Gastroesophageal sphincter (tissue), 4 donors: ENCODE measurements at places on chromosomes 4 and X.

DNA sequence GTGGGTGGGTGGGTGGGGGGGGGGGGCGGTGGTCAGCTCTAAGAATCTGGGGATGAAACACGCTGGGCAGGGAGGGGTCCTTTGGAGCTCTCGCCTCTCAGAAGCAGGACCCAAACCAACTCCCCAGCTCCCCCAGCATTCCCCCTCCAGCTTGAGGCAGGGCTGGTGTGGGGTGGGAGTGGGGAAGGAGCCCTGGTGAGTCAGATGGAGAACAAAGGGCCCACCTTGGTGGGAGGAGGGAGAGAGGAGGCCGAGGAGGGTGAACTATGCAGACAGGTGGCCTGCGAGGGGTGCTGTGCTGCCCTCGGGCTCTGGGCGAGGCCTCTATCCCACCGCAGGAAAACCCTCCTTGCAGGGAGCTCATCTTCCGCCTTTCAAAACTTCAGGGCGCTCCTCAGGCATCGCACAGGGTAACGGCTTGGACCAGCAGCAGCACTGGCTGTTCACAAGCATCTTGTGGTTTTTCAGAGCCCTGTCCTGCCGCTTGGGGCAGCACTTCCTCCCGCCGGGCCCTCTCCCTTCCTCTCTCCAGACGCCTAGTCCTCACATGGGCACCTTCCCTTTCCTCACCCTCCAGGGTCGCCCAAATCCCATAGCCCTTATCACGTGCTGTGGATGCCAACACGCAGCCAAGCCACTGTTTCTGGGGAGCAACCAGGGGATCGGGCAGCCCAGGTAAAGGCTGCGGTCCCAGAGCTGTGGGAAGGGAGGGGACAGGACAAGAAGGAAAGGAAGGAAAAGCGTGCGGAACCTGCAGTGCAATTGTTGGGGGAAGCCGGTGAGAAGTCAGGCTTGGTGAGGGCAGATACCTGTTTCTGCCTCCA is 34.0 kb upstream of the GRPEL1 start:
- H3K27ac ChIP-seq, result peak overlapping the region; percentile 81
- no peaks in the 10 kb centered on the region for H3K27me3 ChIP-seq
- peaks cover 34% of the 10 kb centered on the region for H3K4me1 ChIP-seq
- H3K36me3 ChIP-seq, result no peaks in the 10 kb centered on the region
- H3K4me3 ChIP-seq, result peak overlapping the region; percentile 62

DNA sequence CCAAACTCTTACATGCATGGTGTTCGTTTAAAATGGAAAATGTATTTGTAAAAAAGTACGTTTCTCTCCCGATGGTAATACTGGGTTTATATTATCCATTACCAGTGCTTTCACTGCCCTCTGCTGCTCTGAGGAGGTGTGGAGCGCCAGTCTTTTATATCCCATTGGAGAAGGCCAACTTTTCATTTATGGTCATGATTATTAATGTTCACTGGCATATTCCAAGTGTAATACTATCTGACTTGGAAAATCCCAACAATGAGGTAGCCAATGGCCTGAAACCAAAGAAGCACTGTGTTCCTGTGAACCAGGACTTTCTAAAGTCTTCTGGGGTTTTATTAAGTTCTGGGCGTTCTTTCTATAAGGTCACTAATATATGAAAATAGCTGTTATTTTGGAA is 80.7 kb downstream of the SYNPO2 start:
- peak; percentile 86 for ATAC-seq
- peak overlapping the region; percentile 87 for H3K27ac ChIP-seq
- H3K36me3 ChIP-seq, result no peaks in the 10 kb centered on the region
- H3K4me1 ChIP-seq, result peaks cover 99% of the 10 kb centered on the region
- H3K4me3 ChIP-seq, result peak overlapping the region; percentile 11

- no peak overlapping the region for H3K4me3 ChIP-seq
- ATAC-seq, result no peak
- no peaks in the 10 kb centered on the region for H3K4me1 ChIP-seq
- H3K27ac ChIP-seq, result no peak overlapping the region
Measured at GRCh38 chr4:92099861-92100260, 203.9 kb upstream of the GRID2 start.

DNA sequence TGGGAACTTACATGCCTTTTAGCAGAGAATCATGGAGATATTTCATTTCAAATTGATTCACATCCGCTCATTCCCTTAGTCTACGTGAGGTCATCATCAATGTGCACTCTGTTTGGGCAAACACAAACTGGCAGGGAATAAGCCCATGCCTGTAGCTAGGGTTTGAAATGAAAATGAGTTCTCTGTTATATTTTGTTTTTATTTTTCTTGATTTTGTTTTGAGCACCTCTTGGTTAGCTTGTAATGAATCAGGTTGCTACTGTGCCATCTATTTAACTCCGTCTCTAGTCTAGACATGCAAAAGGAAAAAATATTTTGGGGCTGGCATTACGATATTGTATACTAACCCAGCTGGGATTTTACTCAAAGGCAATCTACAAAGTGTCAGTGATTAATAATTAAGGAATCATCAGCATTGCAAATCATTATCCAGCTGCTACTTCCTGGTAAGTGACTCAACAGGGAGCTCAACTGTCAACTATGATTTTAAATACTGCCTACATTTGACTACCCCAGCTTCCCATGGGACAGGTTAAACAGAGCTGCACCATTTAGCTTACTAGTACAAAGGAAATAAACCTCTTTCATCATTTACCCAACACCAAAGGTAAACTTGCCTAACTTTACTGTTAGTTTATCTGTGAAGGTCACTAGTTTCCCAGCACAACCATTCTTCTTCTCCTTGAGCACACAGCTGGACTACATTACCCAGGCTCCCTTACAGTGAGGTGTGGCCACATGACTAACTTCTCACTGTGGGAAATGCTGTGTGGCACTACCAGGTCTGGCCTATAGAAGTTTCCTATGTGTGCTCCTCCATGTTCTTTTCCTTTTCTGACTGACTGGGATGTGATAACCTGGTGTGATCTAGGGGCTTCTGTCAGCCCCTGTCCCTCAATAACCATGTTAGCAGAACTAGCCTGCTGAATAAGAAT is 21.2 kb upstream of the TRPC5OS start:
- no peaks in the 10 kb centered on the region for H3K36me3 ChIP-seq
- ATAC-seq, result no peak
- H3K4me1 ChIP-seq, result no peaks in the 10 kb centered on the region
- no peak overlapping the region for H3K4me3 ChIP-seq
- no peaks in the 10 kb centered on the region for H3K27me3 ChIP-seq

- no peaks in the 10 kb centered on the region for H3K36me3 ChIP-seq
- no peaks in the 10 kb centered on the region for H3K27me3 ChIP-seq
Measured at GRCh38 chrX:145715641-145716138, 101.9 kb upstream of the SLITRK2 start.

DNA sequence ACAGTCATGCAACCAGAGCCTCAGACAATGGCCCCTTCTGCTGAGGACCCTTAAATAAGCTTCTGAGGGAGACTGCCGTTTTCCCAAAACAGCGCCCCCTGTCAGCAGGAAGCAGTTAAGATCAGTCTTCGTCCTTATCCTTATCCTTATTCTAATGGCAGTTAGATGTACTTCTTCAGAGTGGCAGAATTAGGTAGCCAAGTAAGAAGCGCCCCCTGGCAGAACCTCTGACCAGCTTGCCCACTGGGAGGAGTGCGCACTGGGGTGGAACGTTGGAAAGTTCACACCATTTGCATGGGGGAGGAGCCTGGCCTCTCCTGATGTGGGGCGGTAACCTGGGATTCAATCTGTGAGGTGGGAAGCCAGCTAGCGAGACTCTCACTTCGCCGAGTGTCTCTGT is 133.6 kb upstream of the QRFPR start:
- no peak for ATAC-seq
- no peaks in the 10 kb centered on the region for H3K36me3 ChIP-seq
- no peaks in the 10 kb centered on the region for H3K4me1 ChIP-seq
- no peak overlapping the region for H3K4me3 ChIP-seq
- H3K27me3 ChIP-seq, result peaks cover 11% of the 10 kb centered on the region

DNA sequence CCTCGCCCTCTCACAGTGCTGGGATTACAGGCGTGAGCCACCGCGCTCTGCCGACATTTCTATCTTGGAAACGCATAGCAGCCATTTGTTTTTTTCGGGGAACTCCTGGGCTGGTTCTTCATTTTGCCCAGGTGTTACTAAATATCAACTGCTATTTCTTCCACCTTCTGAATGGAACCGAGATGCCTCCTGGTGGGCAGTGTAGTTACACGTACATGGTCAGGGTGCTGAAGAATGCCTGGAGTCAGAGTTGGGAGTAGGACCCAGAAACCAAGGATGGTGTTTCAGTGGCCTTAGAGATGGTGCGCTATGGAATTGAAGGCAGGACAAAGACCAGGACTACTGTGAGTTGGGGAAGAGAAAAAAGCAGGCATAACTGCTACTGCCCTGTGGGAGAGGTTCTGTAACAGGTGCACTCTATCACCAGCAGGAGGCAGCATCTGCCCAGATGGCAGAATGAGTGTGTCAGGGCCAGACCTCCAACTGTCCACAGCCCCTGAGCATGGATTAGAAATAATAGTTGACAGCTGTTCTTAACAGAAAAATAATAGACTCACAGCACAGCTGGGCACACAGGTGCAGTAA is 81.7 kb downstream of the ZC4H2 start:
- no peak overlapping the region for H3K27ac ChIP-seq
- no peaks in the 10 kb centered on the region for H3K36me3 ChIP-seq
- no peaks in the 10 kb centered on the region for H3K27me3 ChIP-seq
- no peaks in the 10 kb centered on the region for H3K4me1 ChIP-seq
- ATAC-seq, result no peak

- H3K36me3 ChIP-seq, result no peaks in the 10 kb centered on the region
- H3K27me3 ChIP-seq, result no peaks in the 10 kb centered on the region
- no peaks in the 10 kb centered on the region for H3K4me1 ChIP-seq
- ATAC-seq, result no peak
- no peak overlapping the region for H3K27ac ChIP-seq
Measured at GRCh38 chrX:77952173-77952572, 17.3 kb downstream of the PGAM4 start.

DNA sequence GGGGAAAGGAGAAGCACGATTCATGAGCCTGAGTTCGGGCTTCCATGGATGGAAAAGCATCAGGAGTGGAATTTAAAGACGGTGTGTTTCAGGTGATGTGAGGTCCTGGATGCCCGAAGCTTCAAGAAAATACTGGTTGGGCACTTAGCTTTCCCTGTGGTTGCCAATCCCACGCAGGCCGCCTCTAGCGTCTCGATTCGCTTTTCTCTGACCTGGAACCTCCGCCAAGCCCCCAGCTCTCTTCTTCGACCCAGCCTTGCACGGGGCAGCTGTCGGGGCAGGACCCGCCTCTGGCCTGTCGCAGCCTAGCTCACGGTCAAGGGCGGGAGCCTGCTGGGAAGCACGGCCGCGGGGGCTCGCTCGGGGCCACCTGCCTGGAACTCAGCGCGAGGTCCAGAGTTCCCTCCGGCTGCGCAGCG is 308 bp upstream of the TLR2 start:
- peaks cover 14% of the 10 kb centered on the region for H3K27me3 ChIP-seq
- H3K36me3 ChIP-seq, result peaks cover 9% of the 10 kb centered on the region
- H3K27ac ChIP-seq, result peak overlapping the region; percentile 73
- peaks cover 17% of the 10 kb centered on the region for H3K4me1 ChIP-seq
- ATAC-seq, result no peak

DNA sequence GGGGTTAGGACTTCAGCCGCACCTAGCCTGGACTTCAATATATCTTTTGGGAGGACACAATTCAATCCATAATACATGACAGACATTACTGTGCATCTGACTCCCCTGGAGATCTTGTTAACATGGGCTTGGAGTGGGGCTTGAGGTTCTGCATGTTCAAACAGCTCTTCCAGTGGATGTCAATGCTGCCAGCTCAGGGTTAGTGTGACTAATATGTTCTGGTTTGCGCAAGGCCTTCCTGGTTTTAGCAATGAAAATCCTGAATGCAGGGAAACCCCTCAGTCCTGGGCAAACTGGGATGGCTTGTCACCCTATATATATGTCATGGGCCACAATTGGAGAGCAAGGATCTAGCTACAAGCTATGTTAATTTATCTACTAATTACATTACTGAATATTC is 2.7 kb upstream of the TSPAN7 start:
- H3K4me3 ChIP-seq, result no peak overlapping the region
- H3K27ac ChIP-seq, result no peak overlapping the region
- ATAC-seq, result no peak
- no peaks in the 10 kb centered on the region for H3K27me3 ChIP-seq

DNA sequence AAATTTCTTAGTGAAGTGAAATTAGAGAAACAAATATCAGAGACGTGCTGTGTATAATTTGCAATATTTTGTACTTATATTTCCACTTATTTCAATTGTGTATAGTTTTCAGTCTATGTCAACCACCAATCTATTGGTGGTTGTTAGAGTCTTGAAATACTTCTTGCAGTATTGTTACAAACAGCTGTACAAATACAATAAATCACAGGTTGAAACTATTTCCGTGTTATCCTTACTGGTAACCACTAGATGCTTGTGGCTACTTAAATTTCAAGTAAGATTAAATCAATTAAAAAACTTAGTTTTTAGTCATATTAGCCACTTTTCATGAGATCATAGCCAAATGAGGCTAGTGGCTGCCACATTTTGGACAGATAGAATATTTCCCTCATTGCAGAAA is 520.5 kb downstream of the GBA3 start:
- no peaks in the 10 kb centered on the region for H3K27me3 ChIP-seq
- H3K27ac ChIP-seq, result no peak overlapping the region

DNA sequence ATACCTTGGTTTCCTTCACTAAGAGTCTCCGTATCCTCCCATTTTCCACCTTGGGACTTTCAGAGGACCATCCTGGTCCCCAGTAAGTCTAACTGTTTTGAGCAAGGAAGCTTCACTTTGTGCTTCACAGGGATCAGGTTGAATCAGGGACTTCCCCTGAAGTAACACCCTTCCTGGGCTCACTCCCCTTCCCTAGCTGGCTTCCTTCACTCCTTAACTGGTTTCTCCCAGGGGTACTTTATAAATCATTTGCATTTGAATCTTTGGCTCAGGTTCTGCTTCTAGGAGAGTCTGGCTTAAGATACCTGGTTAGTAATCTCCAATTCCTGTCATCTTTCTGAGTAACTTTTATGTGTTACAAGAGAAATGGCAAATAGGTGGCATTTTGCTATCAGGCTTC is 24.5 kb upstream of the GRIA2 start:
- no peaks in the 10 kb centered on the region for H3K4me1 ChIP-seq
- H3K36me3 ChIP-seq, result no peaks in the 10 kb centered on the region
- ATAC-seq, result no peak
- H3K27ac ChIP-seq, result no peak overlapping the region

GRCh38 chrX:82541822-82542221 is 966.3 kb upstream of the POU3F4 start:
- H3K4me3 ChIP-seq, result no peak overlapping the region
- no peaks in the 10 kb centered on the region for H3K27me3 ChIP-seq
- no peak overlapping the region for H3K27ac ChIP-seq
- no peak for ATAC-seq

GRCh38 chrX:17488036-17488435 is 113.0 kb downstream of the NHS start:
- H3K4me1 ChIP-seq, result no peaks in the 10 kb centered on the region
- no peak overlapping the region for H3K4me3 ChIP-seq
- H3K27me3 ChIP-seq, result no peaks in the 10 kb centered on the region
- no peak for ATAC-seq
- H3K36me3 ChIP-seq, result no peaks in the 10 kb centered on the region

DNA sequence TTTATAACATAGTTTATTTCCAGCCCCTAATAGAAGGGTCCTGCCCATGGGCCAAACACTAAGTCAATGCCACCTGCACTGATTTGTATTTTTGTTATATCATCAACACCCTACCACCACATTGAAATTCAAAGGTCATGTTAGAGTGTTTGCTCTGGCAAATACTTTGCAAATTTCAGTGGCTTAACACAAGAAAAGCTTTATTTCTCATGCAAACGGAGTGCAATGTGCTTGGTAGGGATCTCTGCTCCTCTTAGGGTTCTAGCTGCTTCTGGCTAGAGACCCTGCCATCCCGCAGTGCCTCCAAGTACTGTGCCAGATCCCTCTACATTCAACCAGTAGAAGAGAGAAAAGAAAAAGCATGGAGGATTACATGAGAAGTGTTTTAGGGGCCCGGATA is 230.8 kb upstream of the TET2 start:
- no peak overlapping the region for H3K4me3 ChIP-seq
- H3K4me1 ChIP-seq, result no peaks in the 10 kb centered on the region
- no peaks in the 10 kb centered on the region for H3K27me3 ChIP-seq
- H3K27ac ChIP-seq, result no peak overlapping the region
